ENCODE measurements at places on chromosomes 12 and 14. TPM values are rescaled to one million over a fixed set of nuclear protein-coding genes. Genes with fewer than 3 reads are reported as not detected.

- no peaks in the 10 kb centered on the region for H3K36me3 ChIP-seq
- H3K27me3 ChIP-seq, result peaks cover 5% of the 10 kb centered on the region
- peaks cover 25% of the 10 kb centered on the region for H3K4me1 ChIP-seq
- peak; percentile 92 for DNase-seq
- peak overlapping the region; percentile 52 for H3K27ac ChIP-seq
Observed at GRCh38 chr12:13165617-13166041, 30.9 kb upstream of the EMP1 start.

DNA sequence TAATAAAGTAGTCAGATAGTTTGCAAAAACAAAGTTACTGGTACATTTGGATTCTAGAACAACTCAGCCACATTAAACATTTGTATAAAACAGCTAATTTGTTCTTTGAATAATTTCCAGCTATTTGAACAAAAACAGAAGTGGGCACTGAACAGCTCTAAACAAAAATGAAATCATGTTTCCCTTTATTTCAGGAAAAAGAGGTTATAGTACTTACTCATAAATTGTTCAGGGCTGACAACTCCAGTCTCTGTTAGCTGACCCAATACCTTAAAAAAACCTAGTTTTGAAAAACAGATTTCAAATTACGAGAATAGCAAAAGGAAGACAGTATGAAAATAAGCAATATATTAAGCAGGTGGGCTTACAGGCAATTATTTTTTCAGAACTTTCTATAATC, 8.2 kb downstream of the GNPNAT1 start:
- no peak overlapping the region for H3K27ac ChIP-seq
- peaks cover 8% of the 10 kb centered on the region for H3K36me3 ChIP-seq
- no peak for DNase-seq
- no peak overlapping the region for H3K4me3 ChIP-seq

GRCh38 chr14:104597576-104597975, 7.0 kb downstream of the TMEM179 start:
- H3K4me3 ChIP-seq, result no peak overlapping the region
- H3K36me3 ChIP-seq, result no peaks in the 10 kb centered on the region
- H3K4me1 ChIP-seq, result no peaks in the 10 kb centered on the region
- DNase-seq, result no peak

The OASL gene
- total RNA-seq, result 21.9 TPM

DNA sequence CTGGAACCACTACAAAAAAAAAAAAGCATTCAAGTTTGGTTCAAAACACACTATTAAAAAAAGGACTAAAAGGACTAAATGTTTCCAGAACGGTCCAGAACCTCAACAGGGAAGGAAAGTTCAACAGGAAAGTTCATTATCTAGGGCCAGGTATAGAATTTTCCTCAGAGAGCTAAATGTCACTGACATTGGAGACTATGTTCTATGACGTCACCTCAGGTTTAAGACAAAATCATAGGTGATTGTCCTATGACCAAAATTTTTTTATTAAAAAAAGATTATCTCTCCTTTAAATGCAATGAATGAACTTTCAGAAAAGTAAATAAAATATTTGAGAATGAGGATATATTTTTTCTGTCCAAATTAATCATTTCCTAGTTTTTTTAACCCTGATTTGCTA, 746.7 kb upstream of the USP15 start:
- H3K27ac ChIP-seq, result no peak overlapping the region
- H3K27me3 ChIP-seq, result no peaks in the 10 kb centered on the region
- no peak overlapping the region for H3K4me3 ChIP-seq

DNA sequence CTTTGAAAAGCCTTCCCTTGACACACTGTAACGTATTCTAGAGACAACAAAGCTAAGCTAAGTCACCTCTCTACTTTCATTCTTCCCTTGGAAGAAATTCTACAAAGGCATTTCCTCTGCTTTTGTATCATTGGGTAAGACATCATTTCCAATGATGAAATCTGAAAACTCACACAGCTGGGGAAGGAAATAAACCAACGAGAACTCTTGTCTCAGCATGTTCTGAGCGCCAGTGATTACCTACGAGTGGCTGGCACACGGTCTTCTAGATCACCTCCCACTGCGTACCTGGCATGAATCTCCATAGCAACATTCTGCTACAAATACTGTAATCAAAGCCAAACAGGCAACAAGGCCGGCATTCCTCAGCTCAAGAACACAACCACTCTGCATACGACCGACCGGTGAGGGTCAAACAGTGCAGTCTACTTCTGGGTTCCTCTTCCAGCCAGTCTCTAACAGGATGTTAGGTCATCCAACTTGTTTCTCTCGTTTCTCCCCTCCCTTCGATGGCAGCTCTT, 7.6 kb downstream of the VPS37B start:
- peak overlapping the region; percentile 70 for H3K4me3 ChIP-seq
- peaks cover 5% of the 10 kb centered on the region for H3K27me3 ChIP-seq
- DNase-seq, result peak; percentile 65
- peaks cover 3% of the 10 kb centered on the region for H3K36me3 ChIP-seq

GRCh38 chr14:58721723-58722122, 84.0 kb downstream of the DACT1 start:
- H3K4me3 ChIP-seq, result no peak overlapping the region
- no peak for DNase-seq
- no peaks in the 10 kb centered on the region for H3K36me3 ChIP-seq
- H3K4me1 ChIP-seq, result no peaks in the 10 kb centered on the region
- H3K27ac ChIP-seq, result no peak overlapping the region
- H3K27me3 ChIP-seq, result peaks cover 6% of the 10 kb centered on the region

The KLRD1 gene
- 0.26 TPM for total RNA-seq

DNA sequence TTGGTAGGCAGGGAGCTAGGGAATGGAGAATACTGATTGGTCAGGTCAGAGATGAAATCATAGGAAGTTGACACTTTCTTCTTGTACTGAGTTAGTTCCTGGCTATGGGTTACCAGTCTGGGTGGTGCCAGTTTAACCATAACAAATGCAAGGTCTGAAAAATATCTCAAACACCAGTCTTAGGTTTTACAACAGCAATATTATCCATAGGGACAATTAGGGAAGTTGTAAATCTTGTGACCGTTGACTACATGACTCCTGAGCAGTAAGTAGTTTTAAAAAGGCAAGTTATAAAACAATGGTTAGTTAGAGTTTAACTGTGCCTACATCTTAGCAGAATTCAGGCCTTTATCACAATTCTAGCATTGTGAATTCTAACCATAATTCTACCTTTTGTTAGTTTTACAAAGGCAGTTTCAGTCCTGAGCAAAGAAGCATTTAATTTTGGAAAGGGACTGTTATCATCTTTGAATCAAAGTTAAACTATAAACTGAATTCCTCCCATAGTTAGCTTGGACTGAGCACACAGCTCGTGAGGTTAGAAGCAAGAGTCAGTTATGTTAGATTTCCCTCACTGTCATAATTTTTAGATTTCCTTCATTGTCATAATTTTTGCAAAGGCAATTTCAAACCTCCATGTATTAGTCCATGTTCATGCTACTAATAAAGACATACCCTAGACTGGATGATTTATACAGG, 19.7 kb upstream of the MON2 start:
- no peak overlapping the region for H3K27ac ChIP-seq
- no peaks in the 10 kb centered on the region for H3K4me1 ChIP-seq
- peaks cover 2% of the 10 kb centered on the region for H3K36me3 ChIP-seq
- no peak for DNase-seq
- H3K27me3 ChIP-seq, result peaks cover 1% of the 10 kb centered on the region

DNA sequence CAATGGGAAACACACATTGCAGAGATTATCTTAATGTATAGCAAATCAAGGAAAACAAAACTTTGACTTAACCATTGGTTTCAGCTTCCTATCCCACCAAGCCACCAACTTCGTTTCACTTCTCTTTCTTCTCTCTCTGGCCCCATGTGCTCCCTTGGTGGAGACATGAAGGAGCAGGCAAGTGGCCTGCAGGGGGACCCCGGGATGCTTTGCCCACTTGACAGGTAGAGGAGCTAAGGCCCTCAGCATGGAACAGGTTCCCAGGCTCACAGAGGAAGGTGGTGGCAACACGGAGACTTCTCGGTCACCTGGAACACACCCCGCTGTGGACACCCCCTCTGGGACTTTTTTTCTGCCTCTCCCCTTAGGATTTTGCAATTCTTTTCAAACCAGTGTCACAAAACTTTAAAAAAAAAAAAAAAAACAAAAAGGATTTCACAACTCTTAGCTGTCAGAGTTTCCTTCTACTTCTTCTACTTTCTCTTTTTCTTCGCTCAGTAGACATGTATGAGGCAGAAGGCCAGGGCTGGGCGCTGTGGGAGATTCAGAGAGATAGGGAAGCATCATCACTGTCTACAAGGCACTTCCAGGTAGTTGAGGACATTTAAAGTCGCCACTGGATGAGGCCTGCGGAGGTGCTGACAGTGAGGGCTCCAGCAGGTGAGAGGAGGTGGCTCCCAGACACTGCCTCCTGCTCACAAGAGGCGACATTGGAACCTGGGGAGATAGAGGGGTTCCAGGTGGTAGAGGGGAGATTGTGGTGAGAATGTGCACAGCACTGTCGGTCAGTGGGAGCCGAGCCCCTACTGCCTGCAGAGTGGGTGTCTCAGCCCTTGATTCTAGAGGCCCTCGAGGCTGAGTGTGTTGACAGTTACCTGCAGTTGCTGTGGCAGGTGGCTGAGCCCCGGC, 119.6 kb downstream of the GCH1 start:
- H3K4me3 ChIP-seq, result no peak overlapping the region
- H3K27ac ChIP-seq, result no peak overlapping the region
- peaks cover 2% of the 10 kb centered on the region for H3K4me1 ChIP-seq
- H3K36me3 ChIP-seq, result no peaks in the 10 kb centered on the region

- peaks cover 2% of the 10 kb centered on the region for H3K27me3 ChIP-seq
- peaks cover 11% of the 10 kb centered on the region for H3K4me1 ChIP-seq
- no peaks in the 10 kb centered on the region for H3K36me3 ChIP-seq
- H3K4me3 ChIP-seq, result no peak overlapping the region
Observed at GRCh38 chr14:81153187-81153586, 67.6 kb downstream of the GTF2A1 start.

The IAPP gene
- not detected for total RNA-seq

The MEG3 gene
- total RNA-seq, result not detected

DNA sequence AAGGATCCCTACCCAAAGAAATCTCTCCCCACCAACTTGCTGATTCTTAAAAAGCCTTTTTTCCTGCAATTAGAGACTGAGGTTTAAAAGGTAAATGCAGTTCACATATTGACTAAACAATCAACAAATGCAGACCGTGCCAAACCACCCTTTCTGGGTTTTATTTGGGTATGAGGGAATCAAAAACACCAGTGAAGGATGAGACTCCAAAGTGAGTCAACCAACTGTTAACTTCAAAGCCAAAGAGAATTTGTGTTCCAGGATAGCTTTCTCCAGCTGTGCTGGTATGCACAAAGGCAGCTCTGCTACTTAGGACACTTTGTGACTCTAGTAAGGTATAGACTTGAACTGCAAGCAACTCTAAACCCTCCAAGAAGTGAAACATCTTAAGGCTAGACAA, 39.4 kb downstream of the RPS29 start:
- no peaks in the 10 kb centered on the region for H3K27me3 ChIP-seq
- H3K27ac ChIP-seq, result no peak overlapping the region
- no peak overlapping the region for H3K4me3 ChIP-seq

DNA sequence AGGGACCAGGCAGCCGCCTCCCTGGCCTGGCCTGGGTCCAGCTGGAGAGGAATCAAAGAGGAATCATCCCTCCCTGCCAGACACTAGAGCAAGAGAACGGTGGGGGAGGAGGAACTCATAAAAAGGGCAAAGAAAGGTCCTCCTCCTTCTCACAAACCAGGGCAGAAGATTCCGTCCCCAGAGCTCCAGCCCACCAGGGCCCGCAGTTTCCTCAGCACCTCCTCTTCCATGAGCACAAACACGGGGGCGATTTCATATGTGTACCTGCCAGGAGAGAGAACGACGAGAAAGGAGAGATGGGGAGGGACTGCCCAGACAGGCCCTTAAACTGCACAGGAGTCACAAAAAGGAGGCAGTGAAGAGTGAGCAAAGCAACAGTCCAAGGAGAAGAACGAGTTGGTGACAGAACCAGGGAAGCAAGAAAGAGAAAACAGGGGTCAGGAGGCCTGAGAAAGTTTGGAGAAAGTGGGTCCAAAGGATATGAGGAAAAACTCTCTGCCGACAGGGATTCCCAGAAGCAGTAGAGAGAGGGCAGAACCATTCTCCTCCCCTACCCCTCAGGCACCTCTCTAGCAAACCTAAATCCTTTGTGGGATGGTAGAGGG, 8.7 kb upstream of the ZNF740 start:
- H3K4me1 ChIP-seq, result peaks cover 3% of the 10 kb centered on the region
- peaks cover 2% of the 10 kb centered on the region for H3K36me3 ChIP-seq
- no peak overlapping the region for H3K27ac ChIP-seq

The PTPRQ gene
- not detected for total RNA-seq

DNA sequence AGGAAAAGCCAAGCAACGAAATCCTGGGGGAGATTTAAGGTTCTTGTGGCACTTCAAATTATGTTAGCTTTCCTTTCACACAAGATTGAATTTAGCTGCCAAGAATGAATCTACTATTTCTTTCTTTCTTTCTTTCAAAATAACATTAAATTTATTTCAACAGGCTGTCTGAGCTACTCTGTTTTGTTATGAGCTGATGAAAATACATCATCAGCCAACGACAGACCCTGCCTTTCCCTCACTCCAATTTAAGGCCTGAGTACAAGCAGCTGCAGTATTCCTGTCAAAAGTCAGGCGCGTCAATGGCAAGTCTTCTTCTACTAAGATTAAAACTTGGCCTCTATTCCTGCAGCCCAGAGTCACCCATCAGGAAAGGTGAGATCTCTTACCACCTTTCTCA, 347.7 kb upstream of the FLRT2 start:
- no peaks in the 10 kb centered on the region for H3K36me3 ChIP-seq
- H3K4me1 ChIP-seq, result no peaks in the 10 kb centered on the region
- DNase-seq, result no peak

DNA sequence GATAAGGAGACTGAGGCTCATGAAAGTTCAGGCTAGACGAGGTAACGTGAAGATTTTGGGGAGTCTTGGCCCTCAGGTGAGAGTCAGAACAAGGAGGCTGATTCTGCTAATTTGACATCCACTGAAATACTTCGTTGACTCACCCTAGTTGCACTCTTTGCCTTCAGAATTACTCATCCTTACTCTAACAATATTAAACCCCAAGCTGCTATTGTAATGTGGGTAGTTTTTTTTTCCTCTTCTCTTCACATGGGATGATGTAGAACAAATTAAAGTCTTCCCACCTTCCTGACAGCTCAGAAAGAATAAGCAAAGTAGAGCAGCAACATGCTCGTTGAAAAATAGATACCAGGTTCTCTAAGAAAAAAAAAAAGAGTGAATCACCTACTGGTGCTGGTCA, 22.0 kb upstream of the SRRM4 start:
- no peaks in the 10 kb centered on the region for H3K4me1 ChIP-seq
- DNase-seq, result no peak

DNA sequence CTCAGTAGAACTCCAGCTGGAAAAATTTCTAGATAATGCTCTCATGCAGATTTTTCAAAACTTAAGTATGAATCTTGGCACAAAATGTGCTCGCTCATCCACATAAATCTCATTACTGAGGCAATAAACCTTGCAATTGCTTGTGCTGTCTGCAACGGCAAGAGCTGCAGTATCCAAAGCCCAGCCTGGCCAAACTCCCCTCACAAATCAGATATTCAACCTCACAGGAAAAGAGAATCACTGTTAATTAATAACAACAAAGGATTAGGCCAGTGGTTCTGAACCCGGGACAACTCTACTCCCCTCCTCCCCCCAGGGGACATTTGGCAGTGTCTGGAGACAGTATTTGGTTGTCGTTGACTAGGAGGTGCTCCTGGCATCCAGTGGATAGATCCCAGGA, 19.2 kb upstream of the CORO1C start:
- DNase-seq, result no peak
- H3K4me3 ChIP-seq, result no peak overlapping the region
- no peaks in the 10 kb centered on the region for H3K36me3 ChIP-seq
- no peaks in the 10 kb centered on the region for H3K4me1 ChIP-seq
- H3K27ac ChIP-seq, result no peak overlapping the region

The FOXG1 gene
- not detected for total RNA-seq
